ENCODE measurements at places on chromosomes 4 and X. TPM values are rescaled to one million over a fixed set of nuclear protein-coding genes. Genes with fewer than 3 reads are reported as not detected.

Gene PASD1
- total RNA-seq: not detected

Gene TLR6
- total RNA-seq: under 0.01 TPM

Gene GLRA3
- not detected for total RNA-seq

Gene DNAAF6
- total RNA-seq: not detected

Gene KCNIP4
- not detected for total RNA-seq

Gene C4orf50
- total RNA-seq: under 0.01 TPM

Gene PQBP1
- total RNA-seq: 64.1 TPM

Gene ADRA2C
- under 0.01 TPM for total RNA-seq

Gene DMRTC1B
- total RNA-seq: not detected

Gene GPRASP3
- total RNA-seq: 4.4 TPM

Gene SH2D1A
- total RNA-seq: not detected

Gene COQ2
- total RNA-seq: 18.7 TPM

Gene CXorf58
- not detected for total RNA-seq

Gene ARHGAP24
- 30.7 TPM for total RNA-seq

Gene SRPX
- 99.4 TPM for total RNA-seq

Gene NSG1
- not detected for total RNA-seq

Gene ETDC
- total RNA-seq: not detected

Gene SSX2B
- total RNA-seq: not detected

Gene TMPRSS11A
- total RNA-seq: not detected

Gene NDST4
- not detected for total RNA-seq
